ENCODE measurements at places on chromosomes 1 and 21. TPM values are rescaled to one million over a fixed set of nuclear protein-coding genes. Genes with fewer than 3 reads are reported as not detected.

INAVA gene
- total RNA-seq = not detected

LCE2C gene
- total RNA-seq = not detected

ECM1 gene
- 16.7 TPM for total RNA-seq

VSIG8 gene
- not detected for total RNA-seq

OR14I1 gene
- not detected for total RNA-seq

LMO4 gene
- 42.0 TPM for total RNA-seq

PRAMEF26 gene
- not detected for total RNA-seq

C1orf232 gene
- total RNA-seq = not detected

SLAMF9 gene
- total RNA-seq = not detected

OVAAL gene
- total RNA-seq = 1.1 TPM

CFH gene
- 33.6 TPM for total RNA-seq

MTF1 gene
- 12.5 TPM for total RNA-seq

TRIM67 gene
- 0.05 TPM for total RNA-seq

TCP10L gene
- 2.4 TPM for total RNA-seq

MXRA8 gene
- total RNA-seq = 21.7 TPM

GPR52 gene
- 0.62 TPM for total RNA-seq

TMEM39B gene
- total RNA-seq = 6.1 TPM

GRCh38 chr1:185957441-185958363 is 223.5 kb downstream of the HMCN1 start:
- no peak for DNase-seq

GRCh38 chr1:208089761-208090370 is 154.3 kb downstream of the PLXNA2 start:
- DNase-seq = peak; percentile 57

DNA sequence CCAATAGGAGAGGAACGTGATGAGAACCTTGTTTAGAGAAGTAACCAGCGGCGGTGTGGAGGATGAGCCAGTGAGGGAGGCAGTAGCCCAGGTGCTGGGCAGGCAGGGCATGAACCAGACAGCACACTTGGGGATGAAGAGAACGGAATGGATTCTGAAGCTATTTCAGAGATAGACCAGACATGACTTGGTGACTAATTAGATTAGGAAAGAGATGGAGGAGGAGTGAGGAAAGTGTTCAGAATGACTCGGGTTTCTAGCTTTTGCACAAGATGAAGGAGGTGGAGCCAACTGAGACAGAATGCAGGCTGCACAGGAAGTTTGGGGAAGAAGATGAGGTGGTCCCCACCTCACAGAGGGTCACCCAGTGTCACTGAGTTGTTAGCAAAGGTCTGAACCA is 5.1 kb downstream of the PEF1 start:
- no peak for DNase-seq

- DNase-seq = no peak
Measured at GRCh38 chr1:224380003-224380402, 23.3 kb downstream of the CNIH4 start.

DNA sequence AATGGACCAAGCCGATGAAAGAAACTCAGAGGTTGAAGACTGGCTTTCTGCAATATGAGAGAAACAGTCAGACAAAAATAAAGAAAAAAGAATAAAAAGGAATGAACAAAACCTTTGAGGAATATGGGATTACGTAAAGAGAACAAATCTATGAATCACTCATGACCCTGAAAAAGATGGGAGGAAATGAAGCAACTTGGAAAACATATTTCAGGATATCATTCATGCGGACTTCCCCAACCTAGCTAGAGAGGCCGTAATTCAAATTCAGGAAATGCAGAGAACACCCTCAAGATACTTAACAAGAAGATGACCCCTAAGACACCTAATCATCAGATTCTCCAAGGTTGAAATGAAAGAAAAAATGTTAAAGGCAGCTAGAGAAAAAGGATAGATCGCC is 705.3 kb upstream of the CHRM3 start:
- no peak for DNase-seq

DNA sequence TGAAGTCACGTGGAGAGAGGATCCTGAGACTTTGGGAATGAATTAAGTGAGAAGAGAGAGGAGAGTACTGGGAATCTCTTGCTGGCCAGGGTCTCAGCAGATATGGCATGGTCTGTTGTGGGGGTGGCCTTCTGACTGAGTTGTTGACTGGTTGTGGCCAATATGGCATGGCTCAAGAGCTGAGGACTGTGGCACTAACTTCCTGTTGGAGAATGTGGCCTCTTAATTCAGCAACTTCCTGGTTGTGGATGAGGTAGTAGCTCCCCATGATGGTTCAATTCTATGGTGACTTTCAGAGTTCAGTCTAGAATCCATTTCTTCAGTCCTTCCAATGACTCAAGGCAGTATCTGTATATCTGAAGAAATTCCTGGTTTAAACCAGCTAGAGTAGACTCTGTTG is 44.7 kb upstream of the PAXBP1 start:
- DNase-seq = no peak

DNA sequence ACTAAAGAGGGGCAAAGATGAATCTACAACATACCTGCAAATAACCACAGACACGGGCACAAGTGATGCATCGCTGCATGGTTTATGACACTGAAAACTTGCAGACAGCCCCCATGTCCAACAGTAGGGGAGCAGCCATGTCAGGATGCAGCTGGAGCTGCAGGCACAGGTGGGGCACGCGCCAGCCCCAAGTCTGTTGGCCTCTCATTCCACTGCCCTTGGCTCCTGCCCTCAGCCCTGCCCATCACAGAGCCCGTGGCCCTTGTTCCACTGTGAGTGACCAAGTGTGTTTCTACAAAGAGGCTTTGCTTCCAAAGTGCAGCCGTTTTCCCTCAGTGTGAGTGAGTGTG is 3.2 kb upstream of the PADI4 start:
- DNase-seq = no peak

DNA sequence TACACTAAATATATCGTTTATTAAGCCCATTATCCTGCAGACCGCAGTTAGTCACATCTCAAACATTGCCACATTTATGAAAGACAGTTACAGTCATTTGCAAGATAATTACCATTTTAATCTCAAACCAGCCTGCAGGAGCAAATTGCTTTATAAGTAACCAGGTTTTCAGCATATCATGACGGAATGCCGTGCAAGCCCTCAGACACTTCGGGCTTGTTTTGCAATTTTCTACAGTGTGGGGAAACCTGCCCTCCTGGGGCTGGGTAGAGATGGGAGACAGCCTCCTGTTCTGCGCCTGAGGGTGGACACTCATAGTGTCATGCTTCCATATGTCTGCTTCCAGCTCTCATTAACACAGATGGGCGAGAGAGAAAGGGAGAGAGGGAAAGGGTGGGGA is 563.9 kb downstream of the NPHP4 start:
- DNase-seq = no peak

DNA sequence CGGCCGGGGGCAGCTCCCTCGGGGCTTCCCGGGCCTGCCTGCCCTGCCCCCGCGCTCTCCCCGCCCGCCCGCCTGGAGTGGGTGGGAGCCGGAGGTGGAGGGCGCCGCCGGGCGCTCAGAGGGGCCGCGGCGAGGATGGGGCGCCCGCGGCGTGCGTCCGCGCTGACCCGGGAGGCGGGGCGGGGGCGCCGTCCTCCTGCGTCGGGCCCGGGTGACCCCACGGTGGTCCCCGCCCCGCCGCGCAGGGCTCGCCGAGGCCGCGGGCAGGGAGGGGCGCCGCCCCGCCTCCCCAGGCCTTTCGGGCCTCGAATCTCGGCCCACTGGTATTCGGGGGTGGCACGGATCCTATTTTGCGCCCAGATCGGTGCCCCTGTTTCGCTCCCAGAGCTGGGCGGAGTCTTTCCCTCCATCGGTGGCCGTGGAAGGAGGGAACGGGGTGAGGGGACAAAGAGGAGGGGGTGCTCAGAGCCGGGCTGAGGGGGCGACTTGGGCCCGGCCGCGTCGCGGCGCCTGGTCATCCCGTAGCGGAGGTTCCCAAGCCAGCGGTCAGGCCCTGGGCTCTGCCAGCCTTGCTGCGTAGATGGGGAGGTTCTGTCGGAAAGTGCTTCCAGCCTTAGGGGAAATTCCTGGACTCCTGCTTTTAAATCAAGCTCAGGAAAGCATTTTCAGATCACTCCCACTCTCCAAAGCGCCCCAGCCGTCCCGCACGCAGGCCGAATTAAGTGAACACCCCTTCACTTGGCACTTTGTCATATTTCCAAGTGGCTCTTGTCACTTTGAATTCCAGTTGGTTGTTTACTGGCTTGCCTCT is 545 bp downstream of the PATJ start:
- DNase-seq = peak; percentile 70

DNA sequence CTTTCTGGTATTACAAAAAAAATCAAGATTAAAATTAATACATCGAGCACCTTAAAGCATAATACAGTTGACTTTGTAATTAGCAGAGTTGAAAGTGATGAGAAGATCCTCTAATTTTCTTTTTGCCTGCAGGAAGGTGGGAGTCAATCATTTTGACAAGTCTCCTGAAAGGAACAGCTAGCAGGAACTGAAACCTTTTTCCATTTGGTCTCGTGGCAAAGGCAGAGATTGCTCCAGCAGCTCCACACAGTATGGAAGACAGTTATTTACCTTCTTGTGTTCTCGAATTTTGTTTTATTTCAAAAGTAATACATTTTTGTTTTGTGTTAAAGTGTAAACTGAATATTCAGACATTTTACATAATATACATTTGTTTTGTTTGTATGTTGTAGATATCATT is 7.7 kb downstream of the S100PBP start:
- DNase-seq = no peak

DNA sequence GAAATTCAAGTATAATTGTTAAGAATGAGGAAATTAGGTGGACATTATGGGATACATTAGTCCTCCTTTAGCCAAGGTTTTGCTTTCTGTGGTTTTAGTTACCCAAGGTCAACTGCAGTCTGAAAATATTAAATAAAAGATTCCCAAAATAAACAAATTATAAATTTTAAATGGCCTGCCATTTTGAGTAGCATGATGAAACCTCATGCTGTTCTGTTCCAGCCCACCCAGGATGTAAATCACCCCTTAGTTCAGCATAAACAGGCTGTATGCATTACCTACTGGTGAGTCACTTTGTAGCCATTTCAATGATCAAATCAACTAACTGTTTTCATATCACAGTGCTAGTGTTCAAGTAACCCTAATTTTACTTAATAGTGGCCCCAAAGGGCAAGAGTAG is 132.5 kb upstream of the LYPLAL1 start:
- DNase-seq = no peak

DNA sequence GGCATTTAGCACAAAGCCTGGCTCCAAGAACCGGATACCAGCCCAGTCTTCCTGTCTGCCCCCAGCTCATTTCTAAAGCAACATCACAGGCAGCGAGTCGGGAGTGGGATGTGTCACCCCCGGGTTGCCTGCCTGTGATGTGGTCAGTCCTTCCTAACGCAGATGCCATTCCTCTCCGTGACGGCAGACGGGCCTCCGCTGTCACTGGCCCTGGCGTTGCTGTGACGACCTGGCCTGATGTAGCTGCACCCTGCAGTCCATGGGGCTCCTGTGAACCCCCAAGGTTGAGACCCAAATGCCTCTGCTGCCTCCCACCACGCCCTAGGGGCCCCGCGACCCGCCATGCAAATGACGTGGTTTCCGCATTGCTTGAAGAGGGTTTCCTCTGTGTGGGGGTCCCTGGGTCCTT is 12.3 kb downstream of the TNFRSF1B start:
- no peak for DNase-seq

DNA sequence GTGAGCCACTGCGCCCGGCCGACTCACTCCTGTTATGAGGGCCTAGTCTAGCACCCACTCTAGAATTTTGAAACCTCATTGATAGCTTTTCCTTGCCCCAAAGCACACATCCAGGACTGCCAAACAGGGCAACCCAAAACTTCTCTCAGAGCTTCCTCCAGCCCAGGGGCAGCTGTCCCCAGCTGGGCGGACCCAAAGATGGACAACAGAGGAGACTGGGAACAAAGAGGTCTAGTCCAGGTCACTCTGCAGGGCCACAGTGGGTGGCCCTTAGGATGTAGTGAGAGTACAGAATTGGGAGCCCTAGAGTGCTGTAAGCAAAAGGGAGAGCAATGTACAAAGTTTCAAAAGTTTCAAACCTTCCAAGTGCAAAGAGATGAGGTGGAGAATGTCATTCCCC is 1.2 kb downstream of the CD34 start:
- DNase-seq = no peak

GRCh38 chr1:89894210-89895201 is 73.7 kb downstream of the LRRC8D start:
- DNase-seq = no peak

GRCh38 chr1:61979729-61980128 is 214.9 kb upstream of the L1TD1 start:
- no peak for DNase-seq

GRCh38 chr21:16022921-16023320 is 293.1 kb downstream of the USP25 start:
- DNase-seq = no peak

- DNase-seq = peak; percentile 88
Measured at GRCh38 chr1:10980094-10980577, 32.3 kb upstream of the TARDBP start.

GRCh38 chr1:179295164-179295755 is 1.7 kb downstream of the SOAT1 start:
- no peak for DNase-seq

DNA sequence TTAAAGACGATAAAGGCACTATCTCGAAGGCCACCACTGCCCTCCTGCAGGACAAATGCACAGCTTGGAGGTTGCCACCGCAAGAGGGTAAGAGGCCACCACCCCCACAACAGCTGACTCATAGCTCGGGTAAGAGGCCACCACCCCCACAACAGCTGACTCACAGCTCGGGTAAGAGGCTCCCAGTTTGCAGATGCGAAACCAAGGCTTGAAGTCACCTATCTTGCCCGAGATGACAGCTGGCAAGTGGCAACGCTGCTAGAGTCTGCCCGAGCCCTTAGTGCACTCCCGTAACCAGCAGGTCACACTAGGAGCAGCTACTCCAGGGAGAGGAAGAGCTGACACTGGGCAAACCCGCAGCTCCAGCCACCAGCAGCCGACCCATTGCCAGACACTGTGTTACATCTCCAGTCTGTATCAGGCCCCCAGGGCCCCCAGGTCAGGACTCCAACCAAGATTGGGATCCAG is 17.1 kb upstream of the SPSB1 start:
- no peak for DNase-seq

- no peak for DNase-seq
Measured at GRCh38 chr1:114986286-114986685, 43.3 kb upstream of the TSHB start.

- no peak for DNase-seq
Measured at GRCh38 chr1:25679171-25679570, 62.6 kb downstream of the MAN1C1 start.

- no peak for DNase-seq
Measured at GRCh38 chr1:54052431-54052933, 522 bp downstream of the TMEM59 start.
